ENCODE measurements at places on chromosomes 4 and X. TPM values are rescaled to one million over a fixed set of nuclear protein-coding genes. Genes with fewer than 3 reads are reported as not detected.

The MEPE gene
- total RNA-seq = not detected

GRCh38 chr4:107243141-107243781 is 207.1 kb upstream of the DKK2 start:
- H3K4me1 ChIP-seq = no peaks in the 10 kb centered on the region
- peak; percentile 63 for DNase-seq
- peak overlapping the region; percentile 34 for H3K27ac ChIP-seq
- no peaks in the 10 kb centered on the region for H3K36me3 ChIP-seq
- H3K4me3 ChIP-seq = no peak overlapping the region
- H3K27me3 ChIP-seq = no peaks in the 10 kb centered on the region

The SLC10A7 gene
- total RNA-seq = 12.8 TPM

The ARMCX2 gene
- 6.4 TPM for total RNA-seq

DNA sequence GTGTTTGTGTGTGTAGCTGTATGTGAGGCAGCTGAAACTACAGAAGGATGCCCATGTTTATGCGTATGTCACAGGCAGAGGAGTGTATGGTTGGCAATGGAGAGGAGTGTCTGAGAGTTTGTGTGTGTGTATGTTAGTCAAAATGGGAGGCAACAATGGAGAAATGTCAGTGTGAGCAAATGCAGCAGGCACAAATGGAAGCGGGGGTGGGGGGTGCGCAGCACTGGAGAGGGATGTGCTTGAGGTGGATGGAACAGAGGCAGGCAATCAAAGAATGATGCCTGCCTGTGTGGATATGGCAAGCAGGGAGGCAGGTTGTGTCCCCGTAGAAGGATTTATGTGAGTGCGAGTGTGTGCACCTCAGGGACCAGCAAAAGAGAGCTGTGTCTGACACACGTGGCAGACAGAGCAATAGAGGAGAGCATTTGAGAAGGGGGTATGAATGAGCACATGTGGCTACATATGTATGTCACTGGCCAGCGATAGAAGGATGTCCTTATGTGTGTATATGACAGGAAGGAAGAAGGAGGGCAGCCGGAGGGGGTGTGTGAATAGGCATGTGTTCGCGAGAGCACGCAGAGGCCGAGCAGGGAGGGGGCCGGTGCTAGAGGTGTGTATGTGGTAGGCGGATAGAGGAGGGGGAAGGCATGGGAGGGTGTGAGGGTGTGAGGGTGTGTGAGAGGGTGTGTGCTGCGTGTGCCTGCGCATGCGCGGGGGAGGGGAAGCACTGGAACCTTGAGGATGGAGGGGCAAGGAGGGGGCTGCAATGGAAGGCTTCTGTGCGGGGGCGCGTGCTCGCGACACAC is 1.1 kb downstream of the PJA1 start:
- DNase-seq = no peak
- peak overlapping the region; percentile 69 for H3K4me3 ChIP-seq
- no peaks in the 10 kb centered on the region for H3K36me3 ChIP-seq
- no peak overlapping the region for H3K27ac ChIP-seq
- no peaks in the 10 kb centered on the region for H3K27me3 ChIP-seq

The FUNDC1 gene
- 5.7 TPM for total RNA-seq

- no peak for DNase-seq
- no peak overlapping the region for H3K27ac ChIP-seq
- H3K4me1 ChIP-seq = no peaks in the 10 kb centered on the region
- H3K4me3 ChIP-seq = no peak overlapping the region
- H3K27me3 ChIP-seq = no peaks in the 10 kb centered on the region
Observed at GRCh38 chr4:108559911-108560310, 60.5 kb upstream of the RPL34 start.

DNA sequence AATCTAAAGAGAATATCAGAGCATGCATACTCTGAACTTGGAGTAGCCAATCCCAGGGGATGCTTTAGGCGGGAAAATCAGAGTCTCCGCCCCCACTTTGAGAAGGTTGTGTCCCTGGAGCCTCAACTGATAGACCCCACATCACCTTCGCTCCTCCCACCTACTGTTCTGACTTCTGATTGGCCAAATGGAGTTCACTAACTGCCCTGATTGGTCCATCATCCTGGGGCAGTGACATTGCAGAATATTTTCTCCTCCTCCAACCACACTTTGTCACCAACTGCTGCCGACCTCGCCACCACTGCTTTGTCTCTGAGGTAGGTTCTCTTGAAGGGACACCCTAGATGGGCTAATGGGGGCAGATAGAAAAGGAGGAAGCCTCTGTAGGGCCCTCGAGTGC is 22.7 kb upstream of the SPACA5B start:
- no peaks in the 10 kb centered on the region for H3K36me3 ChIP-seq
- no peak for DNase-seq
- no peaks in the 10 kb centered on the region for H3K27me3 ChIP-seq
- no peak overlapping the region for H3K27ac ChIP-seq
- no peaks in the 10 kb centered on the region for H3K4me1 ChIP-seq

The GRIPAP1 gene
- total RNA-seq = 26.8 TPM

The PGRMC1 gene
- total RNA-seq = 92.7 TPM

The SPIN2A gene
- total RNA-seq = 0.47 TPM

- no peaks in the 10 kb centered on the region for H3K27me3 ChIP-seq
- H3K4me1 ChIP-seq = no peaks in the 10 kb centered on the region
- H3K36me3 ChIP-seq = no peaks in the 10 kb centered on the region
- no peak for DNase-seq
- no peak overlapping the region for H3K27ac ChIP-seq
Observed at GRCh38 chrX:32520789-32521188, 690.6 kb downstream of the DMD start.

DNA sequence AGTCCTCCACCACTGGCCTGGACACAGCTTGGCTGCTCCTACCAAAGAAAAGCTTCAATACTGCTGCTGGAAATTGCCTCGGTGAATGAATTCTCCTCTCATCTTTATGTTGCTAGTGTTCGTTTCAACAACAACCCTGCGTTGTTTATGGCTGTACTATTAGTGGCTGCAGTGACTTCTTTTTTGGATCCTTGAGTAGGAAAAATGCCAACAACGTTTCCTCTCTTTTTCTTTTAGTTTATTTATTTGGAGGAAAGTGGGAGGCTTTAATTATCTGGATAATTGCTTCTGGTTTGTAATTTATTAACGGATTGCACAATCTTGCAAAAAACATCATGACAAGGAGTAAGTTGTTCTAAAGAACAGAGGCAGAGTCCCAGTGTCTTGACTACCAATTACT is 464.1 kb upstream of the TRAM1L1 start:
- H3K4me3 ChIP-seq = no peak overlapping the region
- H3K36me3 ChIP-seq = no peaks in the 10 kb centered on the region
- H3K4me1 ChIP-seq = no peaks in the 10 kb centered on the region
- H3K27ac ChIP-seq = no peak overlapping the region
- DNase-seq = no peak
- no peaks in the 10 kb centered on the region for H3K27me3 ChIP-seq

- no peaks in the 10 kb centered on the region for H3K27me3 ChIP-seq
- H3K4me3 ChIP-seq = peak overlapping the region; percentile 33
- DNase-seq = no peak
- H3K27ac ChIP-seq = peak overlapping the region; percentile 90
Observed at GRCh38 chr4:87122252-87122651, 98.2 kb downstream of the KLHL8 start.

DNA sequence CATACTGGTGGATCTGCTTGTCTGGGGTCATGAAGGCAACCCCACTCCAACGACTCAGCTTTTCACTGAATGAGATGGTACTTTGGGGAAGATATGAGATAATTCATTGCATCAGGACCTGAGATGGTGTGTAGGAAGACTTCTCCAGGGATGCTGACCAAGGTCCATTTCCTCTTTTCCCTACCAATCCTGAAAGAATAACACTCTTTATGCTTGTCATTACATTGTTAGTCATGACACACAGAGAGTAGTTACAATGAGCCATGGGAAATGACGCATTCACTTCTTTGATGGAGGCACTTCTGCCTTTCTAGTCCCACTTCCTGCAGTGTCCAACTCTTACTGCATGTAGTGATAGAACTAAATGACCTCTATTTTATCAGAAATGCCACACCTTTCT is 58.6 kb downstream of the AREG start:
- no peak overlapping the region for H3K4me3 ChIP-seq
- H3K36me3 ChIP-seq = no peaks in the 10 kb centered on the region
- no peaks in the 10 kb centered on the region for H3K4me1 ChIP-seq
- no peak for DNase-seq
- no peak overlapping the region for H3K27ac ChIP-seq
- no peaks in the 10 kb centered on the region for H3K27me3 ChIP-seq
